ENCODE measurements at places on chromosomes 3 and 15. TPM values are rescaled to one million over a fixed set of nuclear protein-coding genes. Genes with fewer than 3 reads are reported as not detected.

The FETUB gene
- not detected for total RNA-seq

The MYRIP gene
- 1.5 TPM for total RNA-seq

The SNTN gene
- not detected for total RNA-seq

DNA sequence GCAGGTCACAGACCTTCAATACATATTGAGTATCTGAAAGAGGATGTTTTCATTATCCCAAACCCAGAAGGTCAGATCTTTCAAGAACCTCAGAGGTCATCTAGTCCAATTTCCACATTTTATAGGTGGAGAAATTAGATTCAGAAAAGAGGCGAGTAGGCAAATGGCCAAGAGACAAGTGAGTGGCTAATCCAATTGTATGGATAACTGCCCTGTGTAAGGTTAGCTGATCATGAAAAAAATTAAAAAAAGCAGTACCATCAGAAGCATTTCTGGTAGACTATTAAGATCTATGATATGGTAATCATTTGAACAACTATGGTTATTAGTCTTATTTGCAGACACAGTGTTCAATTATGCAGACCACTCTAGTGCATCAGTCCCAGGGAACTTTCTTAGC lies 660.7 kb upstream of the CFAP20DC start:
- DNase-seq, result no peak

DNA sequence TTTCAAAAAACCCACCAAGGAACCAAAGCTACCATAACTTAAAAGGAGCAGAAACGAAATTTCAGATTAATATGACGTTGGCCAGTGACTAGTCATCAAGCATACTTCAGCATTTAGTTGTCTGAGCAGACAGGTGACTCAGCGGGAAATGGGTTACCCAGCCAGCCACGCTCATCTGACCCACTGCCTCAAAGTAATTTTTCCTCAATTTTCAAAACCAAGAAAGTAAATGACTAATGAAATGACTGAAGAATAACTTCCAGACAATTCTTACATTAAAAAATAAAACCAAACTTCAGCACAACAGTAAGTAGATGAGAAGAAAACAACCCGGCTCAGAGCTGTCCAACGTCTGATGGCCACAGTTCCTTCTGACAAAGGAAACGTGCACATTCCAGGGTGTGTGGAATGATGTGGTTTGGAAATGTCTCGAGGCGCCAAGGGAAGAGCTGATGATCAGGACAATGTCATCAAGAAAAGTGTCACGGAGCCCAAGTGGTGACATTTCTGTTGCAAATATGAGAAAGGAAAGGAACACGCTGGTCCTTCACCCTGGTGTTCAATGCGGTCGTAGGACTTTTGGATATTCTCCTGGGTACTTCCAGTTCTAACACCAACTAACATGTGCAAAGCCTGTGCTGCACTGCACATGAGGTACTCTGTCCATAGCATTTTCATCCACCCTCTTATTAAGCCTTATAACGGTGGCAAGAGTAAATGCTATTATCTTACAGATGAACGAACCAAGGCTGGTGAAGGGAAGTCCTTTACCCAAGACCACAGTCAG lies 79.1 kb downstream of the FOXP1 start:
- no peak for DNase-seq

- DNase-seq, result no peak
Measured at GRCh38 chr3:151593928-151594327, 133.1 kb upstream of the IGSF10 start.

GRCh38 chr3:152834776-152835600 lies at the start of gene P2RY1:
Gene P2RY1, plus strand, starts transcription at chr3:152835131. Its CDS starts 652 bp downstream, at chr3:152835783.
- peak; percentile 71 for DNase-seq

GRCh38 chr3:57004229-57004628 lies 56.2 kb upstream of the SPATA12 start:
- DNase-seq, result no peak

DNA sequence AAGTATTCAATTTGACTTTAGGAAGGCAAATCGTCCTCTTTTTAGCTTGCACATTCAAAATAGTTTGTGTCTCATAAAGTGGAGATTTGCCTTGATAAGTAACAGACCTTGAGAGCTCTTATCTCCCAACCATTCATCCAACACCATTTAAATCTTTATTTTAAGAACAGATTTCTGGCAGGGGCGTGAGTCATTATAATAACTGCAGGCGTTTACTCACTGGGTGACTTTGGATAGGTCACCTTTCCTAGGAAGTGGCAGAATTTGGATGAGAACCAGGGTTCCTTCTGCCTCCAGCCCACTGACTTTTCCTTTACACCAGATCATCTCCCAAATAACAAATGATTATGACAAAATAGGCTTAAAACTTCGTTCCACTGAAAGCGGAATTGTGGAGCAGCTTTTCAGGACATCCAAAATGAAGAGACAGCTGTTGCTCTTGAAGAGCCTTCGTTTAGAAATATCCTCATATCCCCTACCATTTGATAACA lies 5.0 kb downstream of the LMCD1 start:
- DNase-seq, result no peak

GRCh38 chr3:12578742-12579141 lies 21.9 kb downstream of the MKRN2 start:
- no peak for DNase-seq

DNA sequence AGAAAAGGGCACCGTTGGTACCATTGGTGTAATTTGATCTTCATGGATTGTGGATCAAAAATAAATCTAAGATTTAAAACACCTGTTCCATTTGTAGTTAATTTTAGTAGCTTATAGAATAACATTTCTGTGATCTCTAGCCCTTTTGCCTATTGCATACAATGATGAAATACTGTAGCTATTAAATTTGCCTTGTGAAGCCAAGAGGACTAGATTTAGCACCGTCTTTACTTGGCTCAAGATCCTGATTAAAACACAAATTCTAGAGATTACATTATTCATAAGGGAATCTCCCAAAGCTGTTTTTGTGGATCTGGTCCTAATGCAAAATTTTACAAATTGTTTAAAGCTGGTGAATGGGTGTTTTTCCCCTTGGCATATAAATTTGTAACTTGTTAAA lies 8.2 kb downstream of the TBC1D23 start:
- no peak for DNase-seq

- no peak for DNase-seq
Measured at GRCh38 chr15:77457905-77458265, 37.2 kb downstream of the HMG20A start.

GRCh38 chr15:71332431-71333004 lies 217.2 kb downstream of the THSD4 start:
- no peak for DNase-seq

- no peak for DNase-seq
Measured at GRCh38 chr15:50066666-50067065, 52.4 kb downstream of the ATP8B4 start.

GRCh38 chr3:119333773-119334509 lies 39.8 kb downstream of the ARHGAP31 start:
- DNase-seq, result peak; percentile 72

DNA sequence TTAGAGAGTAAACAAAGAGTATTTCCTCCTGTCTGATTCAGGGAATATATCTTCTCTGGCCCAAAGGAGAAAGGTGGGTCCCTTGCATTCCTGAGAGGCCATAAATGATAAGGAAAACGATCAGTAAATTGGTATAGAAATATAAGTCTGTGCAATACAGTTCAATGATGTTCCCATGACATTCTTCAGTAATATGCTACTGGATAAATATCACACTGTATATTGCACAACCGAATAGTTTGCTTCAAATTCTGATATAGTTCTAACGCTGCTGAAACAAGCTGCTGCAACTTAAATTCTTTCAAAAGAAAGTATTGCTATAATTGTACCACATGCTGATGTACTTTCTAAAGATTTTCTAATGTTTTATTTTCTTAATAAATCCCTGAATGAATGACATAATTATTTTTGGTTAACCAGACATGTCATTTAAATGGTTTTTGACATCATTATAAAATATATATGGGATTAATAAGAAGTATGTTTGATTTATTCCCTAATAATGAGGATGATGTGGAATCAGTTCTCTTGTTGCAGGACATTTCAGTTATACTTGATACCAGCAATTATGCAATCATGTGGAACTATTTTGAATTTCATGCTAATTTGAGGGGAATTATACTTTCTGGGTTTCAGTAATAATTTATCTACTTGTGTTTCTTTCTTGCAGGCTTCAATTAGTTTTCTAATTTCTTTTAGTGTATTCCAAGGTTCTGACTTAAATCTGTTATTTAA lies 44.9 kb downstream of the FGF7 start:
- no peak for DNase-seq
